ENCODE measurements at places on chromosomes 5 and 9.

- DNase-seq = no peak
Observed at GRCh38 chr5:148382961-148383360, 797 bp upstream of the FBXO38 start.

DNA sequence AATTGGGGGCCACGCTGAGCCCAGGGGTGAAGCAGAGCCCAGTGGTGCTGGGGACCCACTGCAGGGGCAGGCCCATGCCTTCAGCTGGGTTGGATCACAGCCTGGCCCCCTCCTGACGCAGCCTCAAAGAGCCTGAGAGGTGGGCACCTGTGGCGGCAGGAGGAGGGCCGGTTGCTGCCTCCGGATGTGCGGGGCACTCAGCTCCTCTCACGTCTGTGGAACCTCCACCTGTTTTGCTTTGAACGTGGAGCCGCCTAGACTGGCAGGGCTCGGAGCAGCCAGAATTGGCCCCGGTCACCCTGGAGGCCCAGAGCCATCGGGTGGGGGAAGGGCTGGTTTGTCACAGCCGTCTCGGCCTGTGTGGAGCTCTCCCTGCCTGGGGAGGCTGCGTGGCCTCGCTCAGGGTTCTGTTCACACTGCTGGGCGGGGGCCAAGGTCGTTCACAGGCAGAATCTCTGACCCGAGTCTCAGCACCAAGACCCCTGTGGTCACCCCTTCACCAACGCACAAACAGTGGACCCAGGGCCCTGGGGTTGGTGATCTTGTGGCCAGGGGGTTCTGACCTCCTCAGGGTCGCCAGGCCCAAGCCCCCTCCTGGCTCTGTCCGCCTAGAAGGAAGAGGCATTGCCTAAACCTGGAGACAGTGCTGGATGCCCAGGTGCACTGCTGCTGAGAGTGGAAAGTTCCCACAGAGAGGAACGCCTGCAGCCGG lies 9.2 kb upstream of the SLC9A3 start:
- no peak for DNase-seq

DNA sequence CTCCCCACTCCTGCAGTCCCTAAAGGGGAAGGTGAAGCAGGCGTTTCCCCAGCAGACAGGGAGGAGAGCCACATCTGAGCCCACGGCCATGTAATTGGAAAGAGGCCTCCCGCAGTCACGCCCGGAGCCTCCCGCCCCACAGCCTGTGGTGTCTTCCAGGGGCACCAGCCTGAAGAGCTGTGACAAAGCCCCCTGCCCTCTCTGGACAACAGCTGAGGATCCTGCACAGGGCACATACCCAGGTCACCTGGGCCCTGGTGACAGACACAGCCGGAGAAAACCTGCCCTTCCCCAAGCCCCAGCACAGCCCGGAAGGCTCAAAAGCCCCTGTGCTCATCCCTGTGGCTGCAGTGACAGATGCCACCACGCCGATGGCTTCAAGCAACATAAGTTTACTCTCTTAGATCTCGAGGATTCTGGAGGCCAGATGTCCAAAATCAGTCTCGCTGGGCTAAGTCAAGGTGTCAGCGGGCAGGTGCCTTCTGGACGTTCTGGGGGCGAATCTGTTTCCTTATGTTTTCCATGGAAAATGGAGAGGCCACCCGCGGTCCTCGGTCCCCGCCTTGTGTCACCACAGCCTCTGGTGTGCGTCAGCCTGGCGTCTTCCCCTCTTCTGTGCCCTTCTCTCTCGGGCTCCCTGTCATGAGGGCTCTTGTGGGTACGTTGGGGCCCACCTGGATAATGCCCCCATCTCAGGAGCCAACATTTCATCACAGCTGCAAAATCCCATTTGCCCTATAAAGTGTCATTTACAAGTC lies 71.5 kb downstream of the PSMB7 start:
- no peak for DNase-seq

DNA sequence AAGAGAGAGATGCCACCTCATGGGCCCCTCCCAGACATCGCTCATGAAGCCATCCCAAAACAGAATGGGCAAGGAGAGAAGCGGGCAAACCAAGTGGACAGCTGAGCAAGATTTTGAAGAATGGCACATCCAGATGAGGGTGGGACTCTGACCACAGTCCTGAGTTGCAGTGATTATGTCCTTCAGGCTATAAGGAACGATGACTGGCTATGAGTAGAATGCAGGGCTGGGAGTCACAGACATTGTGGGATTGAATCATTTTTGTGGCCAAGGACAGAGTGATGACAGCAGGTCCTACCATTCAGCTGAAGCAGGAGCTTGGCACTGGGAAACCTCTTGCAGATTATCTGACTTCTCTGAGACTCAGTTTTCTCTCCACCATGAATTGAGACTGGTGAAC lies 245.7 kb upstream of the SLC30A5 start:
- DNase-seq = no peak

- DNase-seq = no peak
Observed at GRCh38 chr5:177361418-177362291, 3.9 kb downstream of the RGS14 start.
